Activated CD4-positive, alpha-beta memory T cell treated with anti-CD3 and anti-CD28 coated beads, Interleukin-2, amount 10 ng/mL, durations not matched to agents 7 days and 5 days (primary cell): ENCODE measurements at places on chromosomes 2 and 18. TPM values are rescaled to one million over a fixed set of nuclear protein-coding genes. Genes with fewer than 3 reads are reported as not detected.

DNA sequence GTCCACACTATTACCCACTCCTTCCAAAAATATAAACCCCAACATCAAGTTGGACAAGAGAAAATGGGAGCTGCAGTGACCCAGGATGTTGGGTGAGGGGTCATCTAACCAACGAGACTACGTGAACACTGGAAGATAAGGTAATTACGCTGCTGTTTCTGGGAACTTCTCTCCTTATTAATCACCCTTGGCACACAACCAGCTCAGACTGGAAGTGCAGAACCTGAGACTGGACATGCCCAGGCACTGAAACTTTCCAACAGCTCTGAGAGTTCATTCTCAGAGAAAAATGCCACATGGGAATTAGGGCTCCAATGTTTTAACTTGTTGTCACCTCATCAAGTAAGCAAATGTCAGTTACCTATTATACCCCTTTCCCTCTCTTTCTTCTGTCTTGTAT, 135.3 kb downstream of the CCDC148 start:
- no peak for DNase-seq

APLF gene
- 2.8 TPM for total RNA-seq

GRCh38 chr2:211070547-211070946, 514.1 kb downstream of the CPS1 start:
- DNase-seq: no peak

DNA sequence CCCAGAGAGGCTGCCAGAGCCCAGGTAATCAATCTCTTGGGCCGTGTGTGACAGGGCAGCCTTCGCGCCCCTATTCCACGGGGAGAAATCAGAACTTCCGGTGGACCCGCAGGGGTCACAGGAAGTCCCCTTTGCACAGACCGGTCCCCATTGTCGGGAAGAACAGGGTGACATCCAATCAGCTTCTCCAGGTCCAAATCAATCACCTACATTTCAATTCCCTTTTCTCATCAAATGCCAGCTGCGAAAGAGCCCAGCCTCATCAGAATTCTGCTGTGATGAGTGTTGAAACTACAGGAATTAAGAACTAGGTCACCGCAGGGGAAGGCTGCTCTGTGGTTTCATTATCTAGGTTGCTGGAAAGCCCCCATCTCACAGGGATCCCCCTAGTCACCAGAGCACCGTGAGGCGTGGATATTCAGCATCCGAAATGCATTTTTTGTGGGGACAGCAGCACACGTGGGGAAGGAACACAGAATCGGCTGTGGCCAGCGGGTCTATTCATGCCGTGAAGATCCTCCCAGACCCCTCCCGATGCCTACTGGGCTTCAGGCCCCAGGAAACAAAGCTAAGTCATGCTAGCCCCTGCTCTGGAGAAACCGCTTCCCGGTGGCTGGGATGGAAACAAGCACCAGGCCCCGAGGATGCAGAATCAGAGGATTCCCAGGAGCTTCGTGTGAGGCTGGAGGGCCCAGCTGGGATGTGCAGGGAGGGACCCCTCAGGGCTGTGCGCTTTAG, 193.7 kb upstream of the ID2 start:
- peak; percentile 70 for DNase-seq

FBXO11 gene
- total RNA-seq: 59.7 TPM

DNA sequence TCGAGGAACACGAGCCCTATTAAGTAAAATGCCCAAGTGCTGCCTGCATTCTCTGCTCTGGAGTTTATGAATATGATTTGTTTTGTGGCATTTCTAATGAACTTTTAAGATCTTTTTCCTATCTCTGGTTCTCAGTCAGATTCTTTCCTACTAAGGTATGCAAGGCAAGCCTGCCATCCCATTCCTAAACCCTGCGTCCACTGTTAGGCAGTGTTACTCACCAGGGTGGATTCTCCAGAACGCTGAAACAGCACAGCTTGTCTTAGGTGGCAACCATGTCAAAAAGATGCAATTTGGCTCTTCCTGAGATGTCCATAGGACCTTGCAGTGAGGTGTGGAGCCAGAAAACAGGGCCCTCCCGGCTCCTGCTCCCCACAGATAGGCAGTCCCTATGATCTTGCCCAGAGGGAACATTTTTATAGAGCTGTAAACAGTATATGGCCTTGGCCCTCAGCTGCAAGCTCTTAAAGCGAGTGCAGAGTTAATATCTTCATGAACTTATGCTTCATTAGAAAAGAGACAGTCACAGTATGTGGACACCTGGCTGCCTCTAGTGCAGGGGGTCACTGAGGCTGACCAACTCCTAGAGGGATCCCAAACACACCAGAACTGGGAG, 84.4 kb downstream of the TPGS2 start:
- DNase-seq: no peak

- no peak for DNase-seq
Measured at GRCh38 chr2:228039752-228040534, 141.5 kb downstream of the SPHKAP start.

DNA sequence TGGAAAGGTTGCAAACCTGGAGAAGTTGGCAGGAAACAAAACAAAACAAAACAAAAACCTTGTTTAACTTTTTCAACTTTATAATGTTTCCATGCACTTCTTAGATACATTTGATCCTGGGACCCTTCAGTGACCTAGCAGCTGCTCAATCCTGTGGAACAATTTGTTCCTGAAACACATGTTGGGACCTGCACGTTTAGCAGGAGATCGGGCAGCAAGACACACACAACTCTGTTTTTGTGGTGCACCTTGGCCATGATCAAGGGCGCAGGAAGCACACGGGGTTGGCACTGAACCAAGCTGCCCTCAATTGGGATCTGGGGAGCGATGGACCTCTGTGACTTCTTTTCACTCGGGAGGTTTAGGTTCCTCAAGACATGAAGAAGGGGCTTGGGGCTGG, 268.7 kb downstream of the LOXHD1 start:
- no peak for DNase-seq

DNA sequence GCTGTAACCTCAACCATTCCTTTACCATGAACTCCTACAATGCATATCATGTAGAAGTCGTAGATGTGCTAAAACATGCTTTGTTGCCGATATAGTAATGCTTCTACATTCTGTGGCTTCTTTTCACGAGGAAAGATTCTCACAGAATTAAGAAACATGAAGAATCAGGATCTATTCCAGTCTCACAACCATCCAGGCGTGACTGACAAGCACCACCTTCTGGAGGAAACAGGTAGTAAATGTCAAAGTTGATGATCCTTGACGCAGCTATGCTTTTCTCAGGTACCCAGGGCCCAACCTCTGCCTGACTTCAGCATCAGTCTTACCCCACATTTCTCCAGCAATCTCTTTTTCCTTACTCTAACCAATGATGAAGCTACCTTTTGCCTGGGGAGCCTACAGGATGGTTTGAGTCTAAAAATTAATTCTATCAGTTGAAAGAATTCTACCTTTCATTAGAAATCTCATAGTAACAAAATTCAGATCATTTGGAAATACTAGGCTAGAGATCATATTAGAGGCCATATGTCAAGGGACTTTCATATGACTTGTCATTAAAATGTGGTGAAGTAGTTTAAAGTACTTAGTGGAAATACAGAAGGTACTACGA, 123.3 kb upstream of the RND3 start:
- no peak for DNase-seq

DNA sequence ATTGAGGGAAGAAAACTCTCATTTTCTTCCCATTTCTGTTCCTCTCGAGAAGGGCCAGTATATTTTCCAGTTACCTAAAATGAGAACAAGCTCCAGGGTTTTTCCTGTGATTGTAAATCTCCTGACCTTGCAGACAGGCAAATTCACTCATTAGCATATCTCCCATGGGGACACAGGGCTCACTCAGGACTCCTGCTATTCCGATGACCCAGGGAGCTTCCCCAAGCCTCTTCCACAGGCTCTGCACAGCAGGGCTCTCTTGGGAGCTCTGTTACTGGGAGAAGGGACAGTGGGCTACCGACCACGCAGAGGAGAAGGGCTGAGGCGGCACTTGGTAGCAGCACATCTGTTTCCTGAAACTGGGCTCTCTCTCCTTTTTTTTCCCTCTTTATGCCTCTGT, 135.2 kb upstream of the CAPN13 start:
- DNase-seq: no peak

DNA sequence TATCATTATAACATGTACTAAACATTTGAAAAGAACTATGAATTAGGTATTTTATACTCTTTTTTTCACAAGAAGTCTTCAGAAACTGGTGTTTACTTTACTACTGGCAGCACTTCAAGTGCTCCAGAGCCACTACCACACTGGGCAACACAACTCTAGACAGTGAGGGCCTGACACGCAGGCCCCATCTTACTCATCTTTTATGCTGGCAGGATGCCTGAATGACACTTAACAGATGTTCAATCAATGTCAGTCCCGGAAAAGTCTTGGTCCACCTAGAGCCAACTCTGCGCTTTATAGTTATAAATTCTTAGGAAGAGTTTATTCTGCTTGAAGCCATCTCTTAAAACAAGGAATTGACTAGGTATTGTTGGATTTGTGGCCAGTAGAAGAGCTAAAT, 8.7 kb upstream of the WIPF1 start:
- DNase-seq: peak; percentile 64

MSTN gene
- not detected for total RNA-seq

DNA sequence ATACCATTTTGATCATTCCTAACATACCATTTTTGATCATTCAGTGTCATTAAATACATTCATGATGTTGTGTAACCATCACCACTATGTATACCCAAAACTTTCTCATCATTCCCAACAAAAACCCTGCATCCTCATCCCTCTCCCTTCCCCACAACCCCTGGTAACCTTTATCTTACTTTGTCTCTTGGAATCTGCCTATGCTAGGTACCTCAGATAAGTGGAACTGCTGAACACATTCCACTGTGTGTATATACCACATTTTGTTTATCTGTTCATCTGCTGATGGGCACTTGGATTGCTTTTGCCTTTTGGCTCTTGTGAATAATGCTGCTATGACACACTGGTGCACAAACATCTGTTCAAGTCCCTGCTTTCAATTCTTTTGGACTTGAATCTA, 83.8 kb upstream of the TFCP2L1 start:
- DNase-seq: no peak

DNA sequence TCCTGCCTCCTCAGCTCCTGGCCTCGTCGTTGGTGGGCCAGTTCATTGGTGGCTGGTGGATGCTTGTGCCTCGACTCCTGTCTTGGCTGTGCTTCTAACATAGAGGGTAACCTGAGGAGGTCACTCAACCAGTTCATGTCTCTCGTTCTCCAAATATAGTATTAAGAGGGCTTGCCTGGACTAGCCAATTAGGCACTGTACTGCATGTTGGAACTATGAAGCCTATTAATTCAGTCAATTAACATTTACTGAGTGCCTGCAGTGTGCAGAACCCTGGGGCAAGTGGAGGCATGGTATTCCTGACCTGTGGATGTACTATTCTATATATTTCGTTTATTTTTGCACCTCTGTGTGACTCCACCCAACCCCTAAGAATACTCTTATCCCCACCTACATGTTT, 89.9 kb upstream of the PELI1 start:
- DNase-seq: no peak

GRCh38 chr2:216776066-216776850, 80.9 kb upstream of the IGFBP5 start:
- no peak for DNase-seq

DNA sequence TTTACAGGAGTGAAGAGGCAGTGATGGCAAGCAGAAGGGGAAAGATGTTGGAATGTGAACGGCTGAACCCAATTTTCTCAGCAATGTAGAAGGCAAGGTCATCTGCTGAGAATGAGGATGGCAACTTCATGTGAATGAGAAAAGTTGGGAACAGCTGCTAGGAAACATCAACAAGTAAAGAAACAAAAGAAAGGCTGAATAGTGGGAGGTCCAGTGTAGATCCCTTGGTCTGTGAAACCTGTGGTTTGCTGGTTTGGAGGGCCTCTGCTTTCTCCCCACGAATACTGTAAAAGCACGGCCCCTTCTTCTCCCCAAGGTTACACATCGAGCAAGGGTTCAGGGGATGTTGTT, 27.4 kb downstream of the MARCHF4 start:
- no peak for DNase-seq

DNA sequence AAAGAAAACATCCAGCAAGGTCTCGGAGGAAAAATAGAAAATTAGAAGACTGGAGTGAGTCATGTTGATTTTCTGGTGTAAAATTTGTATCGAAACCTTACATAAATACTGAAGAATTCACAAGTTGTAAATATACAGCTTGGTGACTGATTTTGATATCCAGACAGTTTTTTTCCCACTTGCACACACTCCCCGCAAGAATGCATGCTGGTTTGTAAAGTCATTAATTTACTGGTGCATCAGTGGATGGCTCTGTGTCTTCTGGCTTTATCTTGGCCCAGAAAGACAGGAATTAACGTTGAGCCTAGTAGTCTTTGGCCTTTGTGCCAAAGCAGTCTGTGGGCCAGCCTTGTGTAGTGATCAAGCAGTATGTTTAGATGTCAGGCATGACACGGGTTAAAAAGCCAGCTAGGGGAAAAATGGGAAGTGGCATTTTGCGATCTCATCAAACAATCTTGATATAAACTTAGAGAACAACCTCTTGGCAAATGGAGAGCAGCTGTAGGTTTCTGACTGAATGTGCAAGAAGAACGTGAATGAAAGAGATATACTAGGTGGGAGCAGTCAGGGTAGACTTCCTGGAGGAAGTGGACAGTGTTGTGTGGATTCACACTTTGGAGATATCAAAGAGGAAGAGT, 22.7 kb upstream of the CASP8 start:
- no peak for DNase-seq

DNA sequence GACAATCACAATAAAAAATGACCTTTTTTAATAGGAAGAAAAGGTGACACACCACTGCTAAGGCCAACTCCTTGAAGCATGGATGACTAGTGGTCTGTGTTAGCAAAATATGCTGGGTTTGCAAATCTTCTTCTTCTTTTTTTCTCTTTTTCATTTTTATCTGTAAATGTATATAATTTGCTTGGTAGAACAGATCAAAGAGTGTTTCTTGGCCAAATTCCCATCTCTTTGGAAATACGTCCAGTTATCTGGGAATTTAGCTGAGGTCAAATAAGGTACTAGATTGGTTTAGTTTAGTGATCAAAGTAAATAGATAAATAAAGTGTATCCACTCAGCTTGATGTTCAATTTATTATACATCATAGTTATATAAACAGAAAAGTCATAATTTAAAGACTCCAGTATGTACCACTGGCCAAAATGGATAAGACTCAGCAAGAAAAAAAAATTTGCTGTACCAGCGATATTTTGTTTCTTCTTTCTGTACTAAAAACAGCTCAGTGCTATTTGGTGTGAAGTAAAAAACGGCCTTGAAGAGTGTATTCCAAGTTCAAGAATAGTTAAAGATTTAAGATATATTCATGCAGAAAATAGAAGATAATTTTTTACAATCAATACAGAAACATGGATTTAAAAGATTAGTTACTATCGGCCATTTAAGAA, 738.6 kb upstream of the PIK3C3 start:
- no peak for DNase-seq

PTH2R gene
- 0.10 TPM for total RNA-seq

GRCh38 chr2:168311261-168311910, 64.0 kb upstream of the STK39 start:
- no peak for DNase-seq
